Endodermal cell (in vitro differentiated cells): ENCODE measurements at places on chromosomes 2 and 18.
A peak's percentile ranks its signal among the peaks of the same experiment; 100 is the strongest.

DNA sequence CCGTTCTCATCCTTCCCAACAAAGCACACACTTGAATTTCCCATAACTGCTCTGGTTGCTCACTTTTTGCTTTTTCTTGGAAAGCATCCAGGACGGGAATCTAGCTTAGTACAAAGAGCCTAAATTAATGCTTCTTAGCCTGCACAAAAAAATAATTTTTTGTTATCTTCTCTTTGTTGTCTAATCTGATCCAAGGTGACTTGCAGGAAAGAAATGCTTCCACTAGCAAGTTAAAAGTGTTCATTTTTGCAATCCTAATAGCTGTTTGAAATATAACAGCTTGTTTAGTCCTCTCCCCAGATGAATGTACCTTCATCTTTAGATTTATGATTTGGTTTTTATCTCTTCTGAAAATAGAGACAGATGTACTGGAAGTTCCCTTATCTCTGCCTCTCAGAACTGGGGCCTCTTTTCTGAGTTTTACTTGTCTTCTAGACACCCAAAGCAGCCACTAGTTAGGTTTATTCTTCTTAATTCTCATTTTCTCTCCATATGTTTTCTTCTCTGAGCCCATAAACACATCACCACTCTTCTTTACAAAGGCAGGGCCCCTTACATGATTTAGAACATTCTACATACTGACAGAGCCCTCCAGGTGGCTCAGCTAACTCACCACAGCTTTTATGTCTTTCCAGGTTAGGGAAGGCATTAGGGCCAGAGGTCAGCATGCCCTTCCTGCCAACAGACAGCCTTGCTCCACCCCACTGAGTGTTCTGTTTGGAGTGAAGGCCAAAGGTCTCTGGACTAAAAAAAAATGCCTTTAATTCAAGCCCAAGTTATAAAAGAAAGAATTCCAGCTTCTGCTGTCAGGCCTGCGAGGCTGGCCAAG is 74.7 kb upstream of the MAP4K3 start:
- DNase-seq, result no peak

DNA sequence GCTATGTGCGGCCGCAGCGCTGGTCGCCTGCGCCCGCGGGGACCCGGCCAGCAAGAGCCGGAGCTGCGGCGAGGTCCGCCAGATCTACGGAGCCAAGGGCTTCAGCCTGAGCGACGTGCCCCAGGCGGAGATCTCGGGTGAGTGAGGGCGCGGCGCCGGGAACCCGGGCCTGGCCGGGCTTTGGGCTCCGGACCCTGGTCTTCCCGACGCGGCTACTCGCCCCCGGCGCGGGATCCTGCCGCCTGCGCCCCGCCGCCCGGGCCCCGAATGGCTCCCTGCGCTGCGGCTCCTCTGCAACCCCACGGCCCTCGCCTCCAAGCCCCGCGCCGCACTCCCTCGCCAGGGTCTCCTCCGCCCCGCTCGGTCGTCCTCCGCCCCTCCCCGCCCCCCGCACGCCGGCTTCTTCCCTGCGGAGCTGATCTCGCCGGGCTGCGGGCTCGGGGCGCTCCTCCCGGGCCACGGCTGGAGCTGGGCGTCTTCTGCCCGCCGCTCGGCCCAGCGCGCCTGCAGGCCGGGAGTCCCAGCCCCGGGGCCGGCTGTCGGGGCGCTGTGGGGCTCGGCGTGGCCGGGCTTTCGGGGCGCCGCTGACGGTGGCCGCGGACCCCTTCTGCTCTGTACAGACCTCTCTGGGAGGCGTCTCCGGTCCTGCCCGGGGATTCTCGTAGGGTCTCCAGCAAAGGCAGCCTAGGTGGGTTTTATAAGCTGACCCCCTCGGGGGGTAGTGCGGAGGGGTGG is 652 bp downstream of the GPC1 start:
- DNase-seq, result peak; percentile 76

DNA sequence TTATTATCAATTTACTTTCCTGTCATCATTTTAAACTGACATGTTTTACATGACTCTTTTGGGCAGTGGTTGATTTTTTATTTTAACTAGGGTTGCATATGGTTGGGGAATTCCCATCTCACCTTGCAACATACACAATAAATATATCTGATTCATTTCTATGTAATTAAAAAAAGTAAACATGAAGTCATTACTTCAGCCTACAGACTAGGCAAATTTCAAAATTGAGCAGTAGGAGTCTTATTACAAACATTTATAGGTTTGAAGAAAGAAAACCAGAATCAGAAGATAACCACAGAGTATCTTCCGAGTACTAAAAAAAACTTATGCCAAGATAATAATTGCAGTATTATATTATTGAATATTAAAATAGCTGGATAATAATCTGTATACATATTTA is 377.0 kb upstream of the VRK2 start:
- DNase-seq, result no peak

GRCh38 chr2:202158796-202159195 is 79.6 kb downstream of the SUMO1 start:
- no peak for DNase-seq

GRCh38 chr2:138193416-138194213 is 229.3 kb downstream of the HNMT start:
- no peak for DNase-seq

DNA sequence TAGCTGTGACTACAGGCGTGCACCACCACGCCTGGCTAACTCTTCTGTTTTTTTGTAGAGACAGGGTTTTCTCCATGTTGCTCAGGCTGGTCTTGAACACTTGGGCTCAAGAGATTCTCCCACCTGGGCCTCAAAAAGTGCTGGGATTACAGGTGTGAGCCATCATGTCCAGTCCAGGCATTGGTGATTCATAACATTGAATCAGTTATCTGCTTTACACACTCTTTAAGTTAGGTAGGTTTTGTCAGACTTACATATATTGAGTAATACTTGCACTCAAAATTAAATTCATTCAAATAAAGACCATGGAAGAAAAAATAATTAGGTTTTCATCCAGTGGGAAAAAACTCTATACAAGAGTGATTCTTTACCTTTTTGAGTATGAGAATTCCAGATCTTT is 93.2 kb upstream of the XPO1 start:
- DNase-seq, result no peak

DNA sequence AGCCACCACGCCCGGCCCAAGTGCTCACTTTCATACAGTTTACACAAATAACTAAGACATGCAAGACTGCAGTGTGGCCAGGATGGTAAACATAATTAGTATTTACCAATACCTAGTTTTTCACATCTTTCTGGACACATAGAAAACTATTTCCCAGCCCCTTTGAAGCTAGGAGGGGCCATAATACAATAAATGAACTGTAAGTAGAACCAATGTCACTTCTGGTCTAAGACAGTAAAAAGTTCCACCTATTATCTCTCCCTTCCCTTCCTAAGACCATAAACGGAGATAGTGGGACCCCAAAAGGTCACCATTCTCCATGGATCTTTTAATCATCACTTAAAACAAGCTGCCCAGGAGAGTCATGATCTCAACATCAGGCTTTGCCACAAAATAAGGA is 51.0 kb downstream of the NBAS start:
- DNase-seq, result no peak

- DNase-seq, result no peak
Measured at GRCh38 chr18:80223581-80224148, 23.6 kb downstream of the PARD6G start.

GRCh38 chr2:148614014-148614321 is 30.6 kb upstream of the EPC2 start:
- DNase-seq, result peak; percentile 83

DNA sequence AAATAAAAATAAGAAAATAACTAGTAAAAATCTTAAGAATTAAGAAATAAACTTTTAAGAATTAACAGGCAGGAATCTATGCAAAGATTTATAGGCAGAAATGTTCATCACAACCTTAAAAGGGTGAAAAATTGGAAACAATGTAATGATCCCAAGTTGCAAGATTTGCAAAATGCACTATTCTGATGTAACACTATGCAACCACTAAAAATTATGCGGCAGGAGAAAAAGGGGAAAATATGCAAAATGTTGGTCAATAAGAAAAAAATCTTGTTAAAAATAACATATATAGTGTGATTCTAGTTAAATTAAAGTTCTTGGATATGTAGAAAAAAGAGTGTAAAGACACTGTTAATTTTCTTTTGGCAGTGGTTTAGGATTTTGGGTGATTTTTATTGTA is 132.8 kb downstream of the UPP2 start:
- DNase-seq, result no peak

DNA sequence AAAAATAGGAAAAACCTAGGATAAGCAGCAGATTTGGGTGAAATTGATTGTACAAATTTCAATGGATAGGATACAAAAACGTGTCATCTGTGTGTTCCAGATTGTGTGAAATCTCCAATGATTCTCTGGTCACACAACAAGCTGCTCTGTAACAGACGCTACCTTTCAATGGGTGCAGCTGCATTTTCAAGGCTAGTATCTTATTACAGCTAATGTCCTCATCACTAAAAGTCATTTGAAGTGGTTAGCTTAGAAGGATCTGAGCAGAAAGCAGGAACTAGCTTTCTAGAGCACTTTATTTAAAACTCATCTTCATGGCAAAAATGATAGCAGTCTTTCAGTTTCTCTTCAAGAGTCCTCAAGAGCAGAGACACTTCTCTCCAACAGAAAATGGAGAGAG is 364.6 kb downstream of the LRP1B start:
- no peak for DNase-seq

GRCh38 chr2:158733430-158733755 is 61.7 kb upstream of the DAPL1 start:
- no peak for DNase-seq

DNA sequence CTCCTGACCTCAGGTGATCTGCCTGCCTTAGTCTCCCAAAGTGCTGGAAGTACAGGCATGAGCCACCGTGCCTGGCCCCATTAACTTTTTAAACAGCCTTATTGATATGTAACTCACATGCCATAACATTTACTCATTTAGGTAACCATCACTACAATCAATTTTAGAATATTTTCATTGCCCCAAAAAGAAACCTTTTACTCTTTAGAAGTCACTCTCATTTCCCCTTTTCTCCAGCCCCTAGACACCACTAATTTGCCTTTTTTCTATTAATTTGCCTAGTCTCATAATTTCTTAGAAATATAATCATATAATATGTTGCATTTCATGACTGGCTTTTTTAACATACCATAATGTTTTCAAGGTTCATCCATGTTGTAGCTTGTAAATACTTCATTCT is 57.2 kb upstream of the TACR1 start:
- no peak for DNase-seq

DNA sequence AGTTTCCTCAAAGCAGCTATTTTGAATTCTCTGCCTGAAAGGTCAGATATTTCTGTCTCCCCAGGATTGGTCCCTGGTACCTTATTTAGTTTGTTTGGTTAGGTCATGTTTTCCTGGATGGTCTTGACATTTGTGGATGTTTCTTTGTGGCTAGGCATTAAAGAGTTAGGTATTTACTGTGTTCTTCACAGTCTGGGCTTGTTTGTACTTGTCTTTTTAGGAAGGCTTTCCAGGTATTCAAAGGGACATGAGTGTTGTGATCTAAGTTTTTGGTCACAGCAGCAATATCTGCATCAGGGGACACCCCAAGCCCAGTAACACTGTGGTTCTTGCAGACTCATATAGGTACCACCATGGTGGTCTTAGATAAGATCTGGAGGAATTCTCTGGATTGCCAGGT is 11.8 kb downstream of the MYO3B start:
- no peak for DNase-seq

GRCh38 chr2:198044777-198045176 is 240.4 kb downstream of the PLCL1 start:
- DNase-seq, result no peak

DNA sequence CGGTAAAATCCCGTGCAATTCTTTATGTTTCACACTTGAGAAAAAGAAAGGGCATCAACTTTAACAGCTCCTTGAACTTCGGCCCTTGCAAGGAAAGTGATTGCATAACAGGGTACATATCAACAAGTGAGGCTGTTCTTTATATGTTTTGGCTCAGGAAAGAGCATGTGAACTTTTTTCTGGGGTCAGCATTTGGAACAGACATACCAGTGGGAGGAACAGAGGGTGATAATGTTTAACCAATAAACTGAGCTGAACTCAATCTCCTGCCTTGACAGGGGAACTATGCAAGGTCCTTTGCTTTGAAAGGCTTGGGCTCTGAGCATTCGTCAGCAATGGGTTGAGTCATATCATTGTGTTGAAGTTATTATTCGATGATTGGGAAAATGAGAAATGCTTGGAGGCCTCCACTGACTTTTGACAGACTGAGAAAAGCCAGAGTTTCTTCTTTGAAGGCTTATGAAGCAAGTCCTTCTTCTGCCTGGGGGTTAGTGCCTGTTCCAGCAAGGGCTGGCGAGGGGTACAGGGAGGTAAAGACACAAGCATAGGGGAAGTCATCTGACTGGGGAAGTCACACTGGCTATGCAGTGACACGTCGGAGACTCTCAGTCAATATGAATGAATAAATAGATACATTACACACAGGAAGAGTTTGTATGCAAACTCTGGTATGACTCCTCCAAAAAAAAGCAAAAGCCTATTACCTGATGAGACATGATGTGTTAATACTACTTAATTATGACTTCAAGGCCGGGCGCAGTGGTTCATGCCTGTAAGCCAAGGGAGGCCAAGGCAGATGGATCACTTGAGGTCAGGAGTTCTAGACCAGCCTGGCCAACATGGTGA is 57.2 kb downstream of the CYB5A start:
- DNase-seq, result no peak

DNA sequence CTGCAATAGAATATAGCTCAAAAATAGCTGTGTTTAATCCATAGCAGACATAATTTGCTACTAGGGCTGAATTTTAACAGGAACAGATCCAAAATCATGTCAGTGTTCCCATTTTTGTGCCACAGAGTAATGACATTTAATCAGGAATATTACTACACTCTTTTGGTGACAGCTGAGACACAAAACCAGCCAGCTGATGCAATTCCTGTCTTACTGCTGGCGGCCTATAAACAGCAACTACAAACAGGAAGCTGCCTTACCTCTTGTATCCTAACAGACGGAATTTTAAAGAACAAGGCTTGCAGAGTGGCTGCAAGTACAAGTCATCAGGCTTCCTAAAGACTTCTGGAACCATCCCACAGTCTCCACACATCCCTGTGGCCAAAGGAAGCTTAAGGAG is 218.1 kb downstream of the ZNF521 start:
- no peak for DNase-seq

GRCh38 chr2:143205106-143205764 is 76.0 kb downstream of the ARHGAP15 start:
- no peak for DNase-seq

- DNase-seq, result no peak
Measured at GRCh38 chr2:44167311-44167907, 1.3 kb upstream of the PPM1B start.

DNA sequence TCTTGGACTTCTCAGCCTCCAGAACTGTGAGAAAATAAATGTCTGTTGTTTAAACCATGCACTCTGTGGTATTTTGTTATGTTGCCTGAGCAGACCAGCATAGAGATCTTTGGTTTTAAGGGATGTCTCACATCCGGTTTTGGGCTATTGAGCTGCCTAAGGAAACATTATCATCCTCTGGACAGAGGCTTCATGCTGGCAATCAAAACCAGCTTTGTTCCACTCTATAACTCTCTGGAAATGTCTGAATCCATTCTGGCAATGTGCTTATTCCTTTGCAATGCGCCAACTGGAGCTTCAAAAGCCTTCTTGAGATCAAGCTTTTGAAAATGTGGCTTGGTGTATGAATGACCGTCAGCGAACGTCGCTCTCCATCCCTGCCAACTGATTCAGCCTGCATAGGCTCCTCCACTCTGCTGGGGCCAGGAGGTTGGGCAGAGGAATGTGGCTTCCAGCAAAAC is 183.6 kb upstream of the MGAT5 start:
- no peak for DNase-seq

- peak; percentile 81 for DNase-seq
Measured at GRCh38 chr2:232876161-232876977, 6.3 kb downstream of the SNORC start.
